ENCODE measurements at places on chromosomes 4 and X. TPM values are rescaled to one million over a fixed set of nuclear protein-coding genes. Genes with fewer than 3 reads are reported as not detected.

GRCh38 chrX:72662020-72662747 is 51.9 kb downstream of the PHKA1 start:
- no peak for DNase-seq

DNA sequence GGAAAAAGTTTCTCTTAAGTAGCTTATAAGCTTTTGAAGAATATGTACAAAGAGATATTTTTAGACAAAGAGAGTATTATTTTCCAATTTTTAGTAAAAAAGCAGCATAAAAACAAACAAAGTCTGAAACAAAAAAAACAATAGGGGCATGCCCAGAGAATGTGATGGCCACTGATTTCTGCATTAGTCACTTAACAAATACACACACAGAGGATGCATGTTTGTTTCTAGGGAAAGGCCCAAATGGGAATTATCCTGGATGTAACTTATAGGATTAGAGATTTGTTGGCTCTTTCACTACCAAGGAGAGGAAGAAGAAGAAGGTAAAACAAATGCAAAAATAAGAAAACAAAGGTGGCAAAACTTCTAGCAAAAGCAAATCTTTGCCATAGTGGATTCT is 95.9 kb upstream of the SCOC start:
- no peak for DNase-seq

MAP7D2 gene
- total RNA-seq: 0.19 TPM

- DNase-seq: no peak
Observed at GRCh38 chr4:73406548-73406875, 2.4 kb downstream of the ALB start.

ZBTB49 gene
- total RNA-seq: 7.7 TPM

DNA sequence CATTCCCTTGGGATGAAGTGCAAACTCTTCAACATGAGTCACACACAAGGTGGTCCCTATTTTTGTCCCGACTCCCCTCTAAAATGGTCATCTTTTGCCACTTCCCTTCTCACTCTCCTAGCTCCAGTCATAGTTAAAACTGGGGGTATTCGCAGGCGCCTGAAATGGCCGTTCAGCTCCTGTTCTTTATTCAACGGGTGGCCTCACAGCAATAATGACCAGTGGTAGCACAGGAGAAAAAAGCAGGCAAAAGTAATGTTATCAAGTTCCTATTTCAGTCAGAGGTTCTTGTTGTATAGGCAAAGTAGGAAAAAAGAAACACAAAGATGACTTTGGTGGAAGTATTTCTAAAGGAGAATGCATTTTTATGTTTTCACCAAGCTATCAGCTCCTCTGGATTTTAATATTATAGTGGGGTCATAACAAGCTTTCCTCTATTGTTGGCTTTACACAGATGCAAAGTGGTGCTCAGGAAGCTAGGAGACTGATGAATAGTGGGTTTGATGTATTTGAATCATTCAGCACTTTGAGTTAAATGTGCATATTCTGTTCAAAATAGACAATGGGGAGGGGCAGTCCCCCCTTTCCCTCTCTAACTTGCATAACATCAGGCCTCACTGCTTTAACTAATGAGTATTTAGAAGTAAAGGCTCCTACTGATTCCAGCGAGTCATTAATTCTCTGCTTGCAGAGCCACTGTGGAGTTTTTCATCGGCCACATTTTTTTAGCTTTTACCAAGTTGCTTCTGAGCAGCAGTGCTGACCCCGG is 171.2 kb upstream of the NDP start:
- no peak for DNase-seq

RBM46 gene
- total RNA-seq: 0.13 TPM

- no peak for DNase-seq
Observed at GRCh38 chrX:53071604-53072417, 10.4 kb upstream of the TSPYL2 start.

TRO gene
- total RNA-seq: 4.6 TPM

DNA sequence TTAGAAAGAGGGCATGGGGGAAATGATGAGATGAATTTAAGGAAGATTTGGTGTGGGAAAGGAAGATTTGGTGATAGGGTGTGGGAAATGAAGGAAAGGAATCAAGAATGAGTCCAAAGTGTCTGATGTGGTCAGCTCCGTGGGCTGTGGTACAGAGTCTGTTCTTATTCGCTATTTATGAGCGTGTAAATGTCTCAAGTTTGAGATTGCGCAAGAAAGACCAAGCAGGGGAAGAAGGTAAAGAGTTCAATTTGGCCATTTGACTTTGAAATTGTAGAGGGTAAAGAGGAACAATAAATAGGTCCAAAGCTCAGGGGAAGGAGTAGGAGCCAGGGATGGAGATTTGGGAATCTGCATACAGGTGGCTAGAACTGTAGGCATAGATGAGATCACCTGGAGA is 11.3 kb upstream of the SMS start:
- no peak for DNase-seq

- DNase-seq: no peak
Observed at GRCh38 chrX:54208531-54208930, 25.5 kb upstream of the FAM120C start.

ARAP2 gene
- total RNA-seq: 6.6 TPM

- DNase-seq: no peak
Observed at GRCh38 chr4:182904211-182904761, 12.9 kb downstream of the DCTD start.

DNA sequence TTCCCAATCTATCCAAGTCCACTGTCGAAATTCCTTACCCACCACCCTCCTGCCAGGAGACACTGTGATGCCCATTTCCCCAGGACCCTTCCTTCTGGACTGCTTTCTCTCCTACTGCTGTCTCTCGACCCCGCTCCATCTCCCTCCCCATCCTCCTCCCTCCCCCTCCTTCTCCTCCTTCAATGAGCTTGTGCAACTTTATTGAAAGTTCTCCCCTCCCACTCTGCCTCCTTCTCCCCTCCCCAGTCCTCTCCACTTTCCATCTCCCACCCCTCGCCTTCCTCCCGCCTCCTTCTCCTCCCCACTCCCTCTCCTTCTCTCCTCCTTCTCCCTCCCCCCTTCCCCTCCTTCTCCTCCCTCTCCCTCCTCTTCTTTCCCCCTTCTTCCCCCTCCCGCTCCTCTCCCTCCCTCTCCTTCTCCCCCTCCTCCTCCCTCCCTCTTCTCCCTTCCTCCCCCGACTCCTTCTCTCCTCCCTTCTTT is 116.6 kb upstream of the FAT1 start:
- no peak for DNase-seq

AMOT gene
- total RNA-seq: 6.4 TPM

DNA sequence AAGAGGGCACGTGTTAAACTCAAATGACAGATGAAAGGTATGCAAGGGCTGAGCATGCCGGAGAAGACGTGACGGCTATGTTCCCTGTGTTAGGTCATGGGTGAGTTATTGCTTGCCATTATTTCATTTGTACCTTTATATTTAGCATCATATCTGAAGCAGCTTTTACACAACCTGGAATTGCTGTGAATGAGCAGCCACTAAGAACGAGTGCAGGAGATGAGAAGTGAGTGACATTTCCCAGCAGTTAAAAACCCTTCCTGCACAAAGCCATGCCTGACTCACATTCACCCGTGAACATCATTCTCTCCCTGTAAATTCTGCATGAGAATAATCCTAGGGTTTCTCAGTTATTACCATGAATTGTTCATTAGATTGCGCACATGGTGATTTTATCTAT is 433.2 kb upstream of the ZFP42 start:
- no peak for DNase-seq

DNA sequence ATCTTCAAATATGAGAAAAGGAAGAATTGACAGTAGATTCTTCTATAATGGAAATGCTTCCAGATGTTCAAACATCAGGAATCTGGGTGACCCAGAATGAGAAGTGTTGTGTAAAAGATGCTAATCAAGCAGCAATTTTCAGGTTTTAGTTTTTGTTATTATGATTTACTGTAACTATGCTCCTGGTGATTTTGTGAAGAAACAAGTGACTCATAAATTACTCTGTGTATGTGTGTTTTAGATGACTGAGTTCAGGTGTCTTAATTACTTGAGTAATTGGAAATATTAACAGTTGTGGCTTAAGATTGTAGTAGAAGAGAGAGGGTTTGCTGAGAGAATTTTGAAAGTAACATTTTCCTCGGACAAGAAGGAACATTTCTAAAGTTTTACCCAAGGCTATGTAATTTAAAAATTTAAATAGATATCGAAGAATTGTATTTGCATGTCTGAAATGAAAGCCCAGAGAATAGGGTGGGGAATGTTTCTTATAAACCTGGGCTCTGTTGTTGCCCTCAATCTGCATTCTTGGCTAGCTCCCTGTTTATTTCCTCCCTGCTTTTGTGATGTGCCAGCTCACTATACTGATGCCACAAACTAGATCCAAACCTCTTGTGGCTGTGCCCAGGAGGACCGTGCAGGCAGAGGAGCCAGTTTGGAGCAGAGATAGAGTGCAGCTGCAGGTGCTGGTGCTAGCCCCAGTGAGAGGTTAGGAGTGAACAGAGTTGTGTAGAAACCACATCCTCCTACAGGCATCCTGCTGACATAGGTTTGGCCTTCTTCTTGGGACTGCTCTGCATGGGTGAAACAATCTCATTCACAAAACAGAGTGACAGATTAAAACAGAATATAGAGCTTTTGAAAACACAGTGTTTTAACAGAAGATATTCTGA is 25.4 kb upstream of the TNIP3 start:
- no peak for DNase-seq

- peak; percentile 70 for DNase-seq
Observed at GRCh38 chr4:124060261-124060918, 652.1 kb downstream of the ANKRD50 start.

AADAT gene
- 2.0 TPM for total RNA-seq

FOXR2 gene
- not detected for total RNA-seq

- no peak for DNase-seq
Observed at GRCh38 chrX:23554304-23554703, 113.0 kb upstream of the PRDX4 start.

BEND2 gene
- total RNA-seq: 0.24 TPM

DNA sequence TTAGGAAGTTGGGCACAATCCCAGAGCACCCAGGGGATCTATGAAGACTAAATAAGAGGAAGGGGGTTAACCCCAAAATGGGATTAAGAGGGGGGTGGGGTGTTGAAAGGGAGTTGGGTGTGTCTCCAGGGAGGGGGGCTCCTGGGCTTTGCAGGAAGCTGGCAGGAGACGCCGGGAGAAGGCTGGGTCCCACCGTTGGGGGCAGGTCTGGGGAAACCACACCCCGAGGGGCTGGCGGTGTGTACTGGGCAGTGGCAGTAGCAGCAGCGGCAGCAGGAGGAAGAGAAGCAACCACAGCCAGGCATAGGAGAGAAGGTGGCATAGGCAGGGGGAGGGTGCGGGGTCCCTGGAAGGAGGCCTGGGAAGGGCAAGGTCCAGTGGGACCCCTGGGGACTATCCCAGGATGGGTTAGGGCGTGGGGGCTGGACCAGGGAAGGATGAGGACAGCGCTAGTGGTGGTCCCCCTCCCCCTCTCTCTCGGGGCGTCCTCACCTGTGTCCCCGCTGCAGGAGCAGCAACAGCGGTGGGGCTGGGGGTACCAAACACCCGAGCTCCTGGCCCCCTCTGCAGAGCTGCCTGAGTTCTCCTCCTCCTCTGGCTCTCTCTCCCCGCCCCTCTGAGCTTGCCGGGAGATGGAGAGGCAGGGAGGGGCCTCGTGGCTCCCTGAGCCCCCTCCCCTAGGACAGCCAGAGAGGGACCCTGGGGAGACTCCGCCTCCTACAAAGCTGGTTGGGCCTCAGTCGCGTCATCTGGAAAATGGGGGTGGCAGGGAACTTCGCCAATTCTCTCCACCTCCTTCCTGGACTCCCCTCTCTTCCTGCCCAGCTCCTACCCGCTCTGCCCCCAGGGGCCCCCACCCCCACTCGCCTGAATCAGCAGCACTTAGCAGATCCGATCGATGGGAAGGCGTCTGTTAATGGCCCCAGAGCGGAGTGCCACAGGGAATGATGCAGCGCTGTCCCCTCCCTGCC is at the start of gene KCND1:
Gene KCND1, minus strand, starts transcription at position 596 of the 971 bp plus-strand sequence. CDS start 1,573 bp downstream, outside the sequence.
- no peak for DNase-seq

DNA sequence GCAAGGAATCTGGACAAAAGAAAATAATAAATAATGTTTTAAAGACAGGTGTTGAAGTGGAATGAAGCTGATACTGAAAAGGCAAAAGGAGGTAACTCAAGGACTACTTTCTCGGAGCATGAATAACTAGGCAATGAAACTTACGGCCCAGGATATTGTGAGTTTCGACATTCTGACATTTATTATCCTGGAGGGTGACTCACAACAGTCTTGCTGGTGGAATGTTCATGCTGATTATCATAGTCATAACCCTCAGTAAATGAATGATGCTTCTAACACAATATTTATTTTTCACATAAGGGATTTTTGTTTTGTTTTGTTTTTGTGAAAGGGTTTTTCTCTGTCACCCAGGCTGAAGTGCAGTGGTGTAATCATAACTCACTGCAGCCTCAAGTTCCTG is 147.0 kb upstream of the HPGD start:
- DNase-seq: no peak

DNA sequence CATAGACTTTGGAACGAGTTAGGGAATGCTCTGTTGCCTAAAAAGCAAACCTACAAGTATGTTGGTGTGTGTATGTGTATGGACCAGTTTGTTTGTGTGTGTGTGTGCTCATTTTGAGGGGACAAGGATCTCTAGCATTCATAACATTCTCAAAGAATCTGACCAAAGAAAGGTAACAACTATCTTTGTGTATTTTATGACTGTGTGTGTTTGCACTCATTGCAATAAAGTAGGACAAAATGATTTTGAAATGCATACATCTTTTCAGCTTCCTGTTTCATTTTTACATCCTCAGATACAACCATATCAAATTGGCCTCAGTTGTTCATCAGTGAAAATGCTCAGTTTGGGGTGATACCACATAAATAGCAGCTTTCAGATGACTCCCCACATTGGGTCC is 8.3 kb upstream of the XK start:
- no peak for DNase-seq
